ENCODE measurements at places on chromosomes 7 and 10.
A peak's percentile ranks its signal among the peaks of the same experiment; 100 is the strongest.

DNA sequence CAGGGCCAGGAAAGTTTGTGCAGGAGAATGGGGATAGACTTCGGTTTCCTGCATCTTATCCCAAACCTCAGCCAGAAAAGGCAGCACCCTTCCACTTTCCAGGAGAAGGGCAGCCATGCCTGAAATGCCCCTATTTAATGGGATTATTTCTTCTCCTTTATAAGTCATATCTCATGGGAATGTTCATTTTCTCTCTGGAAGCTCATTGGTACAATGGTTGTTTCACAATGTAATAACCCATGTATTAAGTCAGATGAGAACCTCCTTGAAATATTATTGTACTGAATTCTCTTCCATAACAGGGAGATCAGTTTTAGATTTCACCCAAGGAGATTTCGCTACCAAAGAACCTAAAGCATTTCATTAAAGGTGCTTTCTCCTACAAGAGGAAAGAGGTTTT, 457.5 kb downstream of the KCNMA1 start:
- no peak for DNase-seq

DNA sequence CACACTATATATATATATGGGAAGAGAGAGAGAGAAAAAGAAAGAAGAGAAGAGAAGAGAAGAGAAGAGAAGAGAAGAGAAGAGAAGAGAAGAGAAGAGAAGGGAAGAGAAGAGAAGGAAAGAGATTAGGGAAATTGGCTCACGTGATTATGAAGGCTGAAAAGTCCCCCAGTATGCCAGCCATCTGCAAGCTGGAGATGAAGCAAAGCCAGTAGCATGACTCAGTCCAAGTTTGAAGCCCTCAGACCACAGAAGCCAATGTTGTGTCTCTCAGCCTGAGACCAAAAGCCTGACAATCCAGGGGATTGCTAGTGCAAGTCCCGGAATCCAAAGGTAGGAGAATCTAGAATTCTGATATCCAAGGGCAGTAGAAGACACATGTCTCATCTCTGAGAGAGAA, 206.3 kb upstream of the PRSS1 start:
- no peak for DNase-seq

- DNase-seq, result no peak
Observed at GRCh38 chr7:159329818-159330378, 185.2 kb upstream of the VIPR2 start.

DNA sequence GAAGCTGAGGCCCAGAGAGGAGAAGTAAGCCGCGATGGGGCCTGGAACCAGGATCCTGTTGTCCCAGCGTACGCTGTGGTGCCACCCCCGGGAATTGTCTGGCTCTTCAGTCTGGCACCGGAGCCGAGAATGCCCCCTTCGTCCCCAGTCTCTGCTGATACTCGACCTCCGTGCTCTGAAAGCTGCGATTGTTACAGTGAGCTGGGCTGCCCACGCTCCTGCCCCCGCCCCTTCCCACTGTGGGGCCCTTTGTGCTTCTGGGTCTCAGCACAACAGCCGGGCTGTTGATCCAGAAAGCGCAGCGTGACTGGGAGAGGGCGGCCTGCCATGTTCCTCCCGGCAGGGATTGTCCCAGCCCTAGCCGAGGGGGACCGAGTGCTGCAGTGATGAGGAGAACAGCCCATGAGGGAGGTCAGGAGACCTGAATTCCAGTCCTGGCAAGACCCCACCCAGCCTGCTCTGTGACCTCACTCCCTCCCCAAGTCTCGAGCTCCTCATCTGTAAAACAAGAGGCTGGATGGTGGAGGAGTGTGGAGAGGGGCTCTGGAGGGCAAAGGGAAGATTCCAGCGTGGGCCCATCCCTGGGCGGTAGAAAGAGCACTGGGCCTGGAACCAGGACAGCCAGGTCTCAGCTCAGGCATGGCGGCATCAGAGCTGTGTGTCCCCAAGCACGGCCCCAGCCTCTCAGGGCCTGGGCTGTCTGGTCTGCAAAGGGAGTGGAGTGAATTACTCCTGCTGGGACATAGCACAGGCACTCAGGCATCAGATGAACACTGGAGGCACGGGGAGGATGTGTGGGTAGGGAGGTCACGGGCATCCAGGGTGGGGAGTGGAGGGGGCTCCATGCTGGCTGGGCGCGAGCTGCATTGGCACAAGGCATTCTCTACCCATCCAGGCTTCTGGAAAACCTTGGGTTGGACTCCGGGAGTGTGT, 43.6 kb downstream of the TSPAN15 start:
- DNase-seq, result no peak

DNA sequence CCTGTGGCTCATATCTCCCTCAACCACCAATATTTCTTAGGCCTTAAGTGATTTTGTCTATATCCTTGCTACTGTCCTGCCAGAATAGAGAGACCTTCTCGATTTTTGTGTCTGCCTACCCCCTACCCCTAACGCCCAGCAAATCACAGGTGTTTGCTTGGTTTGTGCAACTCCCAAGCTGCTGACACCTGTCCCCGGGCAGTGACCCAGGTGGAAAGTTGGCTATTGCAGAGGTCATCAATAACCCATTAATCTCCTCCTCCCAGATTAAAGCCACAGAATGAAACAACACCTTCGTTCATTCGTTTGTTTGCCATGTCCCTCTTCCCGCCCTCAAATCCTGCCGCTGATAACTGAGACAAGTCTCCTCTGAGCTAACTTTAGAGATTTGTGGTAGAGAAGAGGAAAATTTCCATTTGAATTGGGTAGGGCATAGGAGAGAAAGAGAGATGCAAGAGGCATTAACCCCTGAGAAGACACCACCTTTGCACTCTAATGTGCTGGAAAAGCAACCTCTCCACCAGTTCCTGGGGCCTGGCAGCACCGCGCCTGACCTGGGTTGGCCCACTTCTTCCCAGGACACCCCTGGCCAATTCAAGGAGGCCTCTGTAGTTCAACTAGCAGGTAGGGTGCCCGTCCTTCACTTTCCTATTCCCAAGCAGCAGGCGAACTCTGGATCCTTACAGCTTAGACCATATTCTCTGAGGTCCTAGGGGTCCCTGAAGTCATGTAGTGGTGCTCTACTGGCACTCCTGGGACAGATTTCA, 3.0 kb downstream of the NEUROG3 start:
- DNase-seq, result no peak

GRCh38 chr7:22025983-22026382, 80.3 kb upstream of the CDCA7L start:
- no peak for DNase-seq

- DNase-seq, result no peak
Observed at GRCh38 chr7:67301667-67302066, 305.0 kb downstream of the TYW1 start.

DNA sequence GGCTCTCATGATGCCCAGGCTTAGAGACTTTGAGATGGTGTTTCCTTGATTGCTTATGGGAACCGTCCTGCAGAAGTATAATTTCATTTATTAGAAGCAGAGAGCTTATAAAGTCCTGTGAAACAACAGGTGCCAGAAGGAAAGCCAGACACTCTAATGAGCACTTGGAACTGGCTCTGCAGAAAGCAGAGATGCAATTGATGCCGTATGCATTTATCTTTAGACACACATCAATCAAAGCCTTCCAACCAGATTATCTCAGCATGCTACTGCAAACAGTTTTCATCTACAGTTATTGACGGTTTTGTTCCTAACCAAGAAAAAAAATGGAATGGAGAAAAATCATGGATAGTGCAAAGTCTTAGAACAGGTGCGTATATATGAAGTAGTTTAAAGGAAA, 371.7 kb upstream of the PRKCQ start:
- no peak for DNase-seq

- no peak for DNase-seq
Observed at GRCh38 chr10:43386981-43387677, 15.7 kb downstream of the FXYD4 start.

- no peak for DNase-seq
Observed at GRCh38 chr7:77788327-77788902, 9.8 kb downstream of the TMEM60 start.

DNA sequence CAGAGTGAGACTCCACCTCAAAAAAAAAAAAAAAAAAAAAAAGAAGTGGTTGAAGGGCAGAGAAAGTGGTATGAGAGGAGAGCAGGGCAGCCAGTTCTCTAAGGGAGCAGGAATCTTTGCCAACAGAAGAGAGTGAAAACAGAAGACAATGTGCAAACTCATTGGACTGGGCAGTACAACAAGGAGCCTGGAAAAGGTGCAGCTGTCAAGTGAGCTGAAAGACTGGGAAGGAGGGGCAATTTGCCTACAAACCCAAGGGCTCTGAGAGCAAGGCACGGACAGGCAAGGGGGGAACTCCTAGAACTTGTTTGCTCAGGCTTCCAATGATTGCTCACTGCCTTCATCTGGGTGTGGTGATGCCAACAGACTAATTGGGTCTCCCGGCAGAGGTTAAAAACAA, 9.5 kb downstream of the ACTR1A start:
- no peak for DNase-seq

DNA sequence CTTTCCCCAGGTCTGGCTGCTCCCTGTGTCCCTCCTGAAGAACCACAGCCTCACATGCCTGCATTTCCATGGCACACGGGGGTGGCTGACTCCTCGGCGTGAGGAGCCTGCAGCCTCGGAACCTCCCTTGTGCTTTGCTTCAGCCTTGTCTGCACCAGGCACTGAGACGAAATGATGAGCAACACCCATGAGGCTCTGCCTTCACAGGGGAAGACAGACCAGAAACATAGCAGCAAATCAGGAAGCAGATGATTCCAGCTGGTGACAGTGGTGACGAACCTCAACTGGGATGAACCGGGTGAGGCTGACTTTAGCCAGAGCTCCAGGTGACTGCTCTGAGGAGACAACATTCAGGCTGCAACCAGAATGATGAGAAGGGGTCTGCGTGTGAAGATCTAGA, 84.5 kb upstream of the SMNDC1 start:
- DNase-seq, result no peak

DNA sequence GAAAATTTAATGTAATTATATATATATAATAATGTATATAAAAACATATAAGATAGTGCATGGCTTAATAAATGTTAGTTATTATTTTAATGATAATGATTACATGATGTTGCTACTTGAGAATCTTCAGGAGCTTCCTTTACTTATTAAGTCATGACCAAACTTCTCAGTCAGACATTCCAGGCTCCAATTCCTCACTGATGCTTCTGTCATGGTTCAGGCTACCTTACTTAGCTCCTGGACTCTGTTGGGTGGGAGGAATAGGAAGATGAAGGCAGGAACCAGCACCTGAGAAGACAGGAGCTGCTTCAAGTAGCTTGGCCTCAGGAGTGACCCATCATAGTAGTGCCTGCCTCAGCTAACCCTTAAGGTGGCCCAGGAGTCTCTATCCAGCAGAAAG, 55.0 kb upstream of the EEPD1 start:
- no peak for DNase-seq

DNA sequence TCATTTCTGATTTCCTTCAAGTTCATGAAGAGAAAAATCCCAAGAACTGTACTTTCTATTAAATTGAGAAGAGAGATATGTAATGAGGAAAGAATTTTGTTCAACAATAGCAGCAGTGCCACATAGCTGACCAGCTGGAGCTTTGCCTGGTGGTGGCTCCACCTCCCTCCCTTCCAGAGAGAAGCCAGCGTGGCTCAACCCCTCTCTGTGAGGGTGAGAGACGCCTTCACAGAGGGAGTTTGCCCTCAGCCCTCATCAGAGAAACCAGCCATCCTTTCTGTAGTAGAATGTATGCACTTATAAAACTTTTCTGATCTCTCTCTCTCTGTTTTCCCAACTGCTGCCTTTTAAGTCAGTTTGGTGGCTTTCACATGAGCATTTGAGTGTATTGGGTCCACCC, 20.5 kb upstream of the COL1A2 start:
- DNase-seq, result peak; percentile 92

GRCh38 chr7:33156441-33156840, 27.1 kb downstream of the BBS9 start:
- DNase-seq, result no peak

DNA sequence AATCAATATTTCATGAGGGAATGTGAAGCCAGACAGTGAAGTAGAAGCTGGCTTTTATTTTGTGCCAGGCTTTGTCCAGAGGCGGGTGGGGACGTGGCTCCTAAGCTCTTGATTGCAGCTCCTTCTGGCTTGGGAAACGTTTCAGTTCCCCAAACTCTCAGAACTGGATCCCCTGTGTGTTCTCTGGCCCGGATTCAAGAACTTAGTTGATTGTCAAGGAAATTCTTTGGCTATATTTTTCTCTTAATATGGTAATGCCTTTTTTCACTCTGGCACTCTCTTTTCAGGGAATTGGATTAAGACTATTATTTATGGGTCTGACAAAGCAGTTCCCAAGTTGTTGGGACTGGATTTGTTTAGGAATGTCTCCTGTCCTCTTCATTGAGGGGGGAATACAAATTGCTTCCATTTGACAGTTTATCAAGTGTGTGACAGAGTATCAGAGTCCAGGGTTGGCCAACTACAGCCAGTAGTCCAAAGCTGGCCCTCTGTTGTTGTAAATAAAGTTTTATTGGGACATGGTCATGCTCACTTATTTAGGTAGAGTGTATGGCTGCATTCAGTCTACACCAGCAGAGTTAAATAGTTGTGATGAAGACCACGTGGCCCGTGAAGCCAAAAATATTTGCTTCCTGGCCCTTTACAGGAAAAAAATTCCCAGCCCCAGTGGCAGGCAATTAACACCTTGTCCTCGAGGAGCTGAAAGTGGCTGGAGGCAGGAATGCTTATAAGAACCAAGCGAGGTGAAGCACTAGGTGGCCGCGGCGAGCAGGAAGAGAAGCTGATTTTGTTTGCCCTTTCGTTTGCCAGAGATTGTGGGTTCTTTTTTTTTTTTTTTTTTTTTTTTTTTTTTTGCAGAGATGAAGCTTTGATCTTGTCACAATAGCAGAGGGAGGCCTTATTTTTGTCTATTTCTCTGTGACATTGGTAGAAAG, 34.3 kb downstream of the HTRA1 start:
- peak; percentile 72 for DNase-seq

DNA sequence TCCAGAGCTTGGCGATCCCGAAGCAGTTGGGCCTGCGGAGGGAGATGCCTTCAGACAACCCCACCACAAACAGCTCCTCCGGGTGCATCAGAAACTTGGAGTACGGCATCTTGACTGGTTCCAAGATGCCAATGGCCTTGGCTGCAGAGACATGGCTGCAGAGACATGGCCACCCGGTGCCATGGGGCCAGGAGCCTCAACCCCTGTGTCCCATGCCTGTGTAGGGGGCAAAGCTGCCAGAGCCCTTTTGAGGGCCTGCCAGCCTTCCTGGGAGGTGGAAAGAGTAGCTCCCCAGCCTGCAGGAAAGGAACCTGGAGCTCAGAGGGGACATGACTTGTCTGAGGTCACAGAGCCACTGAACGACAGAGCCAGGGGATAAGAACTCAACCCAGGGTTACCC, 83.5 kb downstream of the RABGEF1 start:
- DNase-seq, result no peak

Measured in fibroblast of skin of left biceps (primary cell).